ENCODE measurements at places on chromosomes 1 and 21.
A peak's percentile ranks its signal among the peaks of the same experiment; 100 is the strongest.

- DNase-seq, result no peak
Measured at GRCh38 chr1:168488138-168488537, 55.7 kb downstream of the XCL2 start.

DNA sequence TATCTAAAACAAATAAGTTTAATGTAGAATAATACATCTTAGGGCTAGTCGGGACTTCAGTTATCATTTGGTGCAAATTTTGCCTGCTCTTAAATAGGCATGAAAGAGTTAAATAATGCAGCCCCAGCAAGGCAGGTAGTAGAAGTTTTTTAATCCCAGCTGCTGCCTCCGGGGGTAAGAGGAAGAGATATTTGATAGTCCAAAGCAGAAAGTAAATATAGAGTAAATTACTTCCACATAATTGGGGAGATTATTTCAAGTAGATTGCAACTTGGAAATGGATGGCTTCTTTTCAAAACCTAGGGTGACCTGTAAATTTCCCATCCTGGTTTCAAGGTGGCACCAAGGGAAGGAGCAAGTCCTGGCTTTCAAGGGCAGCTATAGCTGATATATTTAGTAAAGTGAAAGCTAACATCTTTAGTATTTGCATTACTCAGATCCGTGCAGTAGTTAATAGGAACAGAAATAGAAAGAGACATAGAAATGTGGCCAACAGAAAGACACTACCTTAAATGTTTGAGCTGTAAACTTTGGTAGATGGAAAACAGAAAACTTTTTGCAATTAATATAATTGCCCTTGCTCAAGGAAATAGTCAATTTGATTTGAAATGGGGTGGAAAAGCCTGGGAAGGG lies 109.1 kb downstream of the LMO4 start:
- DNase-seq, result no peak

GRCh38 chr21:38956856-38957571 lies 151.3 kb downstream of the ETS2 start:
- DNase-seq, result no peak

GRCh38 chr1:232196042-232196441 lies 433.9 kb downstream of the SIPA1L2 start:
- DNase-seq, result no peak

DNA sequence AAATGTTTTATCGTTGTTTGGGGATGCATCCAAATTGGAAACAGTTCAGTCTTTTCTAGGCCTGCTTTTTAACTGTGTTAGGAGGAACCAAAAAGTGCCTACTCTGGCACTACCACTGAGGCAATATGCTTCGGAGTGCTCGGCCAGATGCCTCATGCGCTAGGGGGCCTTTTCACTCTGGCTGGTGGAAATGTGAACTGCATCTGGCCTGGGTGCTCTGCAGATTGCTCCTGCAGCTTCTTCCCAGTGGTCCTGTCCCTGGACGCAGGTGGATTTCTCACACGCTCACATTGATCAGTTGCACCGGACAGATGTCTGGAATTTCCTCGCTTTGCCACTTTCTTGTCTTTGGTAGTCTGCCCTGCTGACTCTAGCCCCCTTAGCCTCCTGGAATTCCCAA lies 330.2 kb upstream of the FMN2 start:
- no peak for DNase-seq

- no peak for DNase-seq
Measured at GRCh38 chr1:204301171-204301957, 58.4 kb downstream of the PLEKHA6 start.

GRCh38 chr1:202200112-202200548 lies 6.5 kb downstream of the LGR6 start:
- no peak for DNase-seq

- no peak for DNase-seq
Measured at GRCh38 chr1:6861075-6861724, 75.9 kb downstream of the CAMTA1 start.

DNA sequence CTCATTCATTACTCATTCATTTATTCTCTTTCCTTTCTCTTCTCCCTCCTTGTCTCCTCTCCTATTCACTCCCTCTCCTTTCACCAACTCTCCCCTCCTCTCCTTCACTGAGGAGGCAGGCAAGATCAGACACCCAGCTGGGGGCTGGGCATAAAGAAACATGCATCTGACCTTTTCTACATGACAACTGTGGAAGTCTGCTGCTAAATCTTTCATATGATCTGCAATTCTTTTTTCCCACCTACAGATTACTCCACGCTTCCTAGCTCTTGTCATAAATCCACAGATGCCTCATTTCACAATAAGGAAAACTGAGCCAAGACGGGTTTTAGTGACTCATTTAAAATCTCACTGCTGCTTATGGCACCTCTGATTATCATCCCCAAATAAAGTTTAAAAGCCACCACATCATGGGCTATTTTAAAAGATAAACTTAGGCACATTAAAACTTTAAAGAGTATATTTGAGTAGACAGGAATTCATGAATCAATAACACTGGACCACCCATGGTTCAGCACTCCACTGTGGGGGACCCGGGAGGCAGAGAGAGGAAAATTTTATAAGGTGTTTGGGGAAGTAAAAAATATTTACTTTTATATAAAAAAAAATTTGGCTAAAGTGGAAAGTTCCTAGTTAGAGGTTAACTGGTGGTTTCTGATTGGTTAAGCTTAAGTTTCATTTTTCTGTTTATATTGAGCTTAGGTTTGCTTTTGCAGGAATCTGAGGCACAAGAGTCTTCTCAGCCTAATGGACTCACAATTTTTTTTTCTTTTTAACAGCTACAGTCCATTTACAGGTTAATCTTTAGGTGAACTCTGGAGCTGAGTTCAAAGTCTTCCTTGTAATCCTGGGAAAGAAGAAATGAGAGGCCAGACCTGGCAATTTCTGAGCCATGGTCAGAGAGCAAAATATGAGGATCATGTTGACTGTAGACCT lies 55.8 kb upstream of the DNAH14 start:
- DNase-seq, result no peak

DNA sequence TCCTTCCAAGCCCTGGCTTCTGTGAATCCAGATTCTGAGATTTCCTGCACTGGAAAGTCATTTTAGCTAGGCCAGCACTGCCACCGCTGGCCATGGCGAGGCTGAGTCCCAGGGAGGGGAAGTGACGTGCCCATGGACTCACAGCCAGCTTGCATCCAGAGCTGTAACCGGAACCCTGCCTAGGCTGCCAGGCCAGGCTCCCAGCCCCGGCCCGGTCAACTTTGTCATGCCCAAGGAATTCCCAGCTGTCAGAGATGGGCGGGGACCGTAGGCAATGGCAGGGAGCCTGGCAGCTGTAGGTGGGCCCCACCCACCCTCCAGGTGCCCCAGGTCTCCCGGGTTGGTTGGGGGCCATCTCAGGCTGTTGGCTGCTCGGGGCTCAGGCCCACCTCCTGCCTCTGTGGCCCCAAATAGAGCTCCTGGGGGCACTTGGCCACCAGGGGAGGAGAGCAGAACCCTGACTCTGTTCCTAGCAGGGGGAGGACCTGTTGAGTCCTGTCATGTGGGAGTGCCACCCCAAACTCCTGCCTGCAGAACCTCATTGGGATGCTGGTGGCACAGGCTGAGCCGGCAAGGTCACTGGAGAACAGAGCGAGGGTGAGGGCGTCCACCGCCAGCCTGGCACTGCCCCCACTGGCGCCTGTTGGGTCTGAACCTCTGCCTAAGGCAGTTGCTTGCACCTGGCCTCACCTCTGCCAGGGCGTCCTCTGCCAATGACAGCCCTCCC lies 57.8 kb downstream of the FOXO6 start:
- peak; percentile 65 for DNase-seq

DNA sequence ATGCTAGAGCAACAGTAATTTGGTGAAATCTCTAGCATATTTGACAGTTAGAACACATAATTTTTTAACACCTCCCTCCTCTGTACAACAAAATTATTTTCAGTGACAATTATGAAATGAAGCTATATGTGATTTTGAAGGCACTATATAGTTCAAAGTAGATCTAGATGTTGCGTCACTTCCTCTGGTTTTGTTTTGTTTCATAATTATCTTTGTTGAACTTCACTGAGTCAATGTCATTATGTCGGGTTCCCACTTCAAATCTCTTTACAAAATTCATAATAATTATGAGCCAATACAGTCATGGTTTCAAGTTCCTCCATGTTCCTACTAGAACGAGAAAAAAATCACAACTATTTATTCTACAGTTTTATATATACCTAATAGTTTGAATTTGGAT lies 254.8 kb upstream of the PLXNA2 start:
- DNase-seq, result no peak

- no peak for DNase-seq
Measured at GRCh38 chr1:34744851-34745250, 10.0 kb upstream of the GJB5 start.

- peak; percentile 32 for DNase-seq
Measured at GRCh38 chr1:246117066-246117791, 389.9 kb downstream of the SMYD3 start.

GRCh38 chr1:21325731-21326387 lies 35.6 kb upstream of the ECE1 start:
- DNase-seq, result no peak

- DNase-seq, result peak; percentile 48
Measured at GRCh38 chr1:31815752-31816500, at the start of gene SPOCD1. SPOCD1 (minus strand) TSS chr1:31816022; CDS start chr1:31815333, 689 bp downstream.

DNA sequence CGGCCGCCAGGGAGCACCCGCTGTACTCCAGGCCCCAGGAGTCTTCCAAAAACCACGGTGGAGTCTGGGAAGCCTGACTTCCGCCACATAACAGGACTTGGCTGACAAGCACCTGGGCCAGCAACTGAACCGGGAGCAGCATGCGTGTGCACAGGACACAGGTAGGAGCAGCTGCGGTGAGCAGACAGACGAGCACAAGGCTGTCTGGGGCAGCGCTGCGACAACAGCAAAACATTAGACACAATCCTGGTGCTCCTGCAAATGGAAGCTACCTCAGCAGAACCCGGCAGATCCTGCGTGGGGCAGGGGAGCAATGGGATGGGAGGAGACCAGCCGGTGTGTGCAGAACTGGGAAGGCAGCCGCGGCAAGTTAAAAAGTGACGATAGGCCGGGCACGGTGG lies 80.4 kb downstream of the NPHP4 start:
- no peak for DNase-seq

- DNase-seq, result no peak
Measured at GRCh38 chr1:206951318-206952100, 5.2 kb upstream of the PIGR start.

DNA sequence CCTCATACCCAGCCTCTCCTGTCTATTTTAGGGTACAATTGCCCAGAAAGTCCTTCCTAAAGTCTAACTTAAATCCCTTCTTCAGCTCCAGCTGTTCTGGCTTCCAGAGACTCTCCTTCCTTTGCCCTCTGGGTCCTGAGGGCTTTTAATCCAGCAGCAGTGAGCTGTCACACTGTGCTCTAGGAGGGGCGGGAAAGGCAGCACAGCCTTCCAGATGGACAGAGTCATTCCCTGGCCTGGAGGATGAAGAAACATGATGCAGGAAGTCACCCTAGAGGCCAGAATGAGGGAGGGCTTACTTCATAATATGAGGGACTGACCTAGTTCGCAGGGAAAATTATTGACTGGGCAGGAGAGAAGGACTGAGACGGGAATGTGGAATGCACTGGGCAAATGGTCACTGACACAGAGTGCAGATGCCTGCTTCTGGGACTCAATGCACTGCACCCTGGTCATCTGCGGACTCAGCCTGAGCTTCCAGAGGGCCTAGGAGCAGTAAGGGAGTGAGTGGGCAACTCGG lies 1.3 kb downstream of the SH2D2A start:
- DNase-seq, result peak; percentile 39

DNA sequence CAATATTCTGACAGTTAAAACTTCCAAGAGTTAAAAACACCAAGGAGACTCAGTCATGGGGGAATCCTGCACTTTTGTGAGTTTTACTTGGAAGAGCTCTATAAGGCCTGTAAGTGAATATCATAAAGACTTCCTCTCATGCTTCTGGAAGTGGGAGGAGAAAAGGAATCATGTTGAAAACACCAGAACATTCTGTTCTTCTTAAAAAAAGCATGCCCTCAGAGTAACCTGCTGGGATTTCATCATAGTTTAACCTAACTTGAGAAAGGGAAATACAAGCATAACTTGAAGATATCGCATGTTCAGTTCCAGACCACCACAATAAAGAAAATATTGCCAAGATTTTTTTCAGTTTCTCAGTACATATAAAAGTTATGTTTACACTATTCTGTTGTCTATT lies 51.9 kb downstream of the COL11A1 start:
- no peak for DNase-seq

- no peak for DNase-seq
Measured at GRCh38 chr1:246959944-246960693, 28.4 kb upstream of the AHCTF1 start.

DNA sequence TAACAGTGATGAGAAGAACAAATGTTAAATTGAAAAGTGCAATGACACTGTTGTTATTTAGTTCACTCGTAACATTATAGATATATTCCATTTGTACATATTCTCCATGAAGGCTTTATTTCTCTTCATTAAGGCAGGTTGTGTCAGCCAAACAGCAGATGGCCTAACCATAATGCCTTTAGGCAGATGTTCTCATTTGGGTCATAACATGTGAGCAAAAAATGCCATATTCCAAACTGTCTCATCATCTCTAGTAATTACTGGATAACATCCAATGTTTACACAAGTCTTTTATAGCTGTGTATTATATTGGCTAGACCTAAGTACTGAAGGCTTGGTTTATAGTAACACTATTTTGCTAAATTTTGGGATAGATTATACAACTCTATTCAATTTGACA lies 87.2 kb upstream of the CHODL start:
- DNase-seq, result no peak

GRCh38 chr1:25747046-25747719 lies 52.8 kb upstream of the SELENON start:
- no peak for DNase-seq

DNA sequence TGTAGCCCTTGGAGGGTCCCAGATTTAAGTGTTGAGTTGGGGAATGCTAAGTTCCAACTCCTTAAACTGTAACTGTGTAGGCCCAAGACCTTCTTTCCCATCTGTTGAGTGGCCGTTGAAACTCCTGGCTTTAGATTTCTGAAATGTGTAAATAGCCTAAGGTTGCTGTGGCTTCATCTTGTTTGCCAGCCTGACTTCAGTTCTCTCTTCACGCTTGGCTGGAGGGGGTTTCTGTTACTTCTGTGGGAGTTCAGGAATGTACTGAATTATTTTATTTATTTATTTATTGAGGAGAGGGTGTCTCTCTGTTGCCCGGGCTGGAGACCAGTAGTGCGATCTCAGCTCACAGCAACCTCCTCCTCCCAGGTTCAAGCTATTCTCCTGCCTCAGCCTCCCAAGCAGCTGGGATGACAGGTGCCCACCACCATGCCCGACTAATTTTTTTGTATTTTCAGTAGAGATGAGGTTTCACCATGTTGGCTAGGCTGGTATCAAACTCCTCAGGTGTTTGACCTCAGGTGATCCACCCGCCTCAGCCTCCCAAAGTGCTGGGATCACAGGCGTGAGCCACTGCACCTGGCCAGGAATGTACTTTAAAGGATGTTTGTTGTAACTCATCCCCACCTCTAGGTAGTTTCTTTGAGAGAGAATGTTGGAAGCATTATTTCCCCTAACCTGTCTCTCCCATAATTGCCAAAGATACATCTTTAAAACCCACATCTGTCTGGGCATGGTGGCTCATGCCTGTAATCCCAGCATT lies 5.9 kb downstream of the TTC39A start:
- no peak for DNase-seq

- no peak for DNase-seq
Measured at GRCh38 chr1:205339717-205340116, 17.0 kb downstream of the KLHDC8A start.

GRCh38 chr1:39091845-39092645 lies 65.9 kb downstream of the NDUFS5 start:
- DNase-seq, result no peak
